ENCODE measurements at places on chromosomes 5 and 9.

GRCh38 chr5:120794121-120794520 is 330.0 kb downstream of the PRR16 start:
- no peak for DNase-seq

DNA sequence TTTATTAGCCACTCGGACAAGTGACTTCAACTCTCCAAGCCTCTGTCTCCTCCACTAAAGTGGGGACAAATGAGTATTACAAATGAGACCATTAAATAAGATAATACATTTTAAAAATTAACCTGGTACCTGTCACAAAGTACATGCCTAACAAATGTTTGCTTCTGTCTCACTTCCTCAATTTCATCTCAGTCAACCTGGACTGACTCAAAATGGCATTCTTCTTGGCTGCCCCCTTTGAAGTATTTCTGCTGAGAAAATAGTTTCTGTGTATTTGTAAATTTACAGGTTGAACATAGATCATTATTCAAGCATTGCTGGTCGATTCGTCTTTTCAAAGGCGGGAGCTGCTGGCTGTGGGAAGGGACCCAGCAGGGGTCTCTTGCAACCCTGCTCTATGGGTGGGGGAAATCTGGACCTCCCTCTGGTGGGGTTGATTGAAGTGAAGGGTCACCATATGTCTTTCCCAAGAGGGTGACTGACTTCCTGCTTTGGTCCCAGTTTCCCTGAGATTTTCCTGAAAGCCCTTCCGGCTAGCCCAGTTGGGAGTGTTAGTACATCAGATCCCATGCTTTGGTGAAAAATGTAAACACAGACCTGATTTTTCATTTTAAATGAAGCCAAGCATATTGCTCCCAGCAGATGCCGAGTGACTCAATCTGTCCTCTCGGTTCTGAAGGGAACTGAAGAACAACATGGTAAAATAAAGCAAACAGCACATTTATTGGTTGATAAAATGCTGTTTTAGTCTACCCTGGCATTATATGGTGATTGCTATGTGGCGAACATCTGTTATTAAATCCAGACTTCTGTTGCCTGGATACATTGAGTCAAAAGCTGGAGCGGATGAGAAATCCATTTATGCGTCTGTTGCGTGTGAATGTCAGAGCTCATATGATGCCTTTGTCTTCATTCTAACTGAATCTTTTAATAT is 73.0 kb downstream of the KCNIP1 start:
- DNase-seq: no peak

DNA sequence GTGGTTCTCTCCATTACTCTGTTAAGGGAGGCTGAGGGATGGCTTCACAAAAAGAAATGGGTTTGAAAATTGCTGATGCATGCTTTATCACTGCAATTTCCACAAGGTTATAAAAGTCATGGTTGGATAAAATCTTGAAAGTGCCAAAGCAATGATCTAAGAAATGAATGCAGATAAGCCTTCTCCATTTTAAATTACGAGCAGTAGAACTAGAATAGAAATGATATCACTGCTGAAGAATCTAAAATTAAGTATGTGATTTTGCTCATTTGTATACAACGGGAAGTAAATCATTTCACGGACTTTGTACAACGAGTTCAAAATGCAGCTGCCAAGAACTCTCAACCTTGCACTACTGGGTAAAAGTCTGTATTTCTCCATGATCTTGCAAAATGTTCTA is 299.0 kb downstream of the PRELID2 start:
- no peak for DNase-seq

DNA sequence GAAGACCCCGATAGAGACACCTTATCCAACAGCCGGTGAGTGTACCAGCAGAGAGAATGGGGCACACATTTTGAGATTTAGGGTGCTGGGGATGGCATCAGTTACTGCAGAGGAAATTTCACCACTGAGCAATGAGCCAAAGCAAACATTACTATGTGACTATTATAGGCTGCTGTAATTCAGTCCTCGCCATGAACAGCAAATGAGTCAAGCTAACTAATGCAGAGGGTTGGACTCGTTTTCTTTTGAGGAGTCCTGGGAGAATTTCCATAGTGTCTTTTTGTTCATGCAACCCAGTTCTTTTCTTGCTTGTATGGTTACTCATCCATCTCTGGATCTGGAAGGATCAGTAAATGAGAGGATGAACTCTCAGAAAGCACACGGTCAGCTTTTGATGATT is 323.8 kb downstream of the PSAT1 start:
- no peak for DNase-seq

DNA sequence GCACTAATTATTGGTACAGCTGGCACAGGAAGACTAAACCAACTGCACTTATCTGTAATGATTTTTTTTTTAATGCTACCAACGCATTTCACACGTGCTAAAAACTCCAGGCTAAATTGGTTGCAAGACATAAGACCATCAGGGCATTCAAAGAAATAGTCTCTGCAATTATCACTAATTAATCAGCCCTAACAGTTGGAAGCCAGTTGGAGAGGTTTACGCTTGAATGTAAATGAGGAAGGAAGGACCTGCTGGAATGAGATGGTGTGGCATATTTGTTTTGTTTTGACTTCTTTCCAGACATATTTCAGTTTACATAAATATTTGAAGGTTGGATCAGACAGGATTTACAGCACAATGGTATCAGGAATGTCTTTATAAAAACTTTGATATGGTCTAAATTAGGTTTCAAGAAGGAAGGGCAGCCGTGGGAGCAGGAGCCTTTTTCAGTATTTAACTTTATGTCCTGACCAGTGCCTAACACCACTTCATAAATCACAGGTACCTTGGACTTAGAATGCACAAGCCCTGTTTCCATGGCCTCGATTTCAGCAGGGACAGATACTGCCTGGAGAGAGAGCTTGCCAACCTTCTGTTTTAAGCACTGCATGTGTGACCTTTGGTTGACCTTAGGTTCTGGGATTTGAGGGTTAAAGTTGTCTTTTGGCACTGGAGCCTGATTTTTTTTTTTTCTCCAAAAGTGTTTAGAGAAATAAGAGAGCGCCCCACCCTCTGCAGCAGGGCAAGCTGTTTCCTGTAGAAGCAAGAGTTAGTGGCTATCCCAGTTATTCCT is 199.8 kb upstream of the MAP3K1 start:
- no peak for DNase-seq

Data from SHP77 treated with DMSO at 0.1 percent for 48 hours (cell line).